Panc1 (cell line): ENCODE measurements at places on chromosomes 3 and 15.

GRCh38 chr3:23076437-23076836, 126.7 kb upstream of the UBE2E2 start:
- no peak for DNase-seq

GRCh38 chr15:90113166-90113565, 10.9 kb upstream of the IDH2 start:
- DNase-seq = no peak

DNA sequence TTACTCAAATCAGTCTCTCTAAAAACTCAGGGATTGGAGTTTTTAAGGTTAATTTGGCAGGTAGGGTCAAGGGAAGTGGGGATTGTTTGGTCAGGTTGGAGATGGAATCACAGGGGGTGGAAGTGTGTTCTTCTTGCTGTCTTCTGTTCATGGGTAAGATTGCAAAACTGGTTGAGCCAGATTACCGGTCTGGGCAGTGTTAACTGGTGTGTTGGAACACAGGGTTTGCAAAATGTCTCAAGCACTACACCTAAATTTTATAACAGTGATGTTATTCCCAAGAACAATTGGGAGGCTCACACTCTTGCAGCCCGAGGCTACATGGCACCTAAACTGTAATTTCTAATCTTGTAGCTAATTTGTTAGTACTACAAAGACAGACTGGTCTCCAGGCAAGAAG, 425.4 kb downstream of the PLOD2 start:
- DNase-seq = no peak

DNA sequence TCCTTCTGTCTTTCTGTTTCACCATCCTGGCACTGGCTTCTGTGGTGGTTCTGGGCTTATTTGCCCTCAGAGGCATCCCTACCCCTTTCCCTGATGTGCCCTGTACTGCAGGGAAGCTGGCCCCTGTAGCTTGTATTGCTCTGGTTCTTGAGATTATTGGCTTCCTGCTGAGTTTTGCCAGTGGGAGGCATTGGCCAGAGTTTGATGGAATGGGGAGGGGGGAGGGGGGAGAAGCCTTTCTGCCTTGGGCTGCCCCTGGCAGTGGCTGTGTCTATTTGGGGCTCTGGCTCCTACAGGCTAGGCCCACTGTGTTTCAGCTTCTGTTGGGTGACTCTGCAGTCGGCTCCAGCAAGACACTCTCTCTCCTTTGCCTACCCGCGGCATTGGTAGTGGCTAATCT, 41.6 kb upstream of the SEMA6D start:
- DNase-seq = no peak

- no peak for DNase-seq
Measured at GRCh38 chr15:74417225-74417624, 16.5 kb downstream of the SEMA7A start.

DNA sequence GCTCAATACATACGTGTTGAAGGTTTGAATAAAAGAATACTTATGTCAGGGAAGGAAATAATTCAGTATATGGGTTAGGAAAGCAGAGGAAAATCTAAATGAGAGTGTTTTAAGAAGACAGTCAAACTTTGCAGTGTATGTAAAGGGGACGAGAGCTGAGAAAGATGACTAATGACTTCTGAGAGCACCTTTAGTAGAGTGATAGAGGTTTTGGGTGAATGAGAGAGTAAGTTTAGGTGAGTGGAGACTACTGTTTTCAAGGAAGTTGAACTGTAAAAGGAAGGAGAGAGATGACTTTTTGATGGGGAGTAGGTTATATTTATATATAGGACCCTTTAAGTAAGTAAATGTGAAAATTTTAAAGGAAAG, 9.4 kb downstream of the TBC1D23 start:
- DNase-seq = no peak
